ENCODE measurements at places on chromosomes 2 and 18.

- DNase-seq = no peak
Observed at GRCh38 chr18:3624935-3625741, 175.2 kb downstream of the TGIF1 start.

GRCh38 chr18:74447404-74448152 is 9.5 kb downstream of the DIPK1C start:
- DNase-seq = no peak

GRCh38 chr2:20352581-20353216 is 2.1 kb upstream of the PUM2 start:
- DNase-seq = no peak

DNA sequence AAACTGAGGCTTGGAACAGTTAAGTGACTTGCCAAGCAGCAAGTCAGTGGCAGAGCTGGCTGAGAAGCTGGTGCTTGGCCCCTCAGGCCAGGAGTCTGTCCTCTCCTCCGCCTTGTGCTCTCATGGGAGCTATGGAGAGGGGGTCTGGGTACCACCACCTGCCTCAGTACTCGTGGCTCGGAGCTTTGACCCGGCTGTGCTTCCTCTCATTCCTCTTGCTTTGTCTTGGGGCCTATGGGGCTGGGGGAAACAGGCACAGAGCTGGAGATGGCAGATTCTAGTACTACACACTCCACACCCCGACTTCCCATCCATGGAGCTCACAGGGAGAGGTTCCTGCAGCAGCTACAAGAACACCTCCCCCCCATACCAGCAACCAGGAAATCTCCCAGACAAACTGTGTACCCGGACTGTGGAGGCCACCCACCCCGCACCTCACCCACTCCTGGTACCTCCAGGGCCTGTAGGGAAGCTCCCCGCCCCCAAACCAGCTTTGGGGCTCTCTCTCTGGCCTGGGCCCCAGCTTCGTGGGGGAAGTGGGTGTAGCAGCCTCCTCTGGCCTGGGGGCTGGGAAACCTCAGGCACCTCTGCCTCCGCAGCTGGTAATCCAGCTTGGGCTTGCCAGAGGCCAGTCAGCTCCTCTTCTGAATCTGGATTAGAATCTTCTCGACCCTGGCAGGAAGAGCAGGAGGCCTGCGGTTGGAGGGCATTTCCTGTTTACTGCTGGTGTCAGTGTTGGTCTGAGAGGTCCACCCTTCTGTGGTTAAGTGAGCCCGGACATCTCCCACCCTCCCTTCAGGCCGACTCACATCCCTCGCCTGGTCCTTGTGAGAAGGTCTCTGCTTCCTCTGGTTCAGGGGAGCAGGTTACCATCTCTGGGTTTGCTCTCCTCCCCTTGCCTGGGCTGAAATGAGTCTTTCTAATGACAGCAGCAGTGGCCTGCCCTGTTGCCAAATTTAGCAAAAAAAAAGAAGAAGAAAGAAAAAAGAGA is 22.3 kb upstream of the RHOB start:
- DNase-seq = no peak

- no peak for DNase-seq
Observed at GRCh38 chr2:43358410-43359201, 132.2 kb upstream of the ZFP36L2 start.

GRCh38 chr2:65130664-65131175 is 814 bp upstream of the RAB1A start:
- DNase-seq = no peak

DNA sequence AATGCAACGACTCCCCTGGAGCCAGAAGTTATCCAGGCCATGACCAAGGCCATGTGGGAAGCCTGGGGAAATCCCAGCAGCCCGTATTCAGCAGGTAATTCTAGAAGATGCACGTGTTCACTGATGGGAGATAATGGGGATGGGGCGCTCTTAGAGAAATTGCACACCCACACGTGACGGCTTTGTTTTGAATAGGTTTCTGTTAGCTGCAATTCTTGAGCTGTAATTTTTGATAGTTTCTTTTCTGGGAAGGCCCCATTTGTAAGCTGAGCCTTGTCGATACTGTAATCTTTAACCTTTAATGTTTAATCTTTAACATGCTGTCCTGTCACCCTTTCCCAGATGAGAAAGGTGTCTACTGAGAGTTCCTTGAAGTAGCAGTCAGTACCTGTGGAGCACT is 3.6 kb downstream of the SCLY start:
- no peak for DNase-seq

- no peak for DNase-seq
Observed at GRCh38 chr2:181686576-181687185, 6.4 kb upstream of the NEUROD1 start.

GRCh38 chr2:170024721-170025120 is 153.2 kb upstream of the MYO3B start:
- no peak for DNase-seq

GRCh38 chr2:54454548-54455130 is 1.5 kb upstream of the SPTBN1 start:
- DNase-seq = no peak

GRCh38 chr2:150916467-150917396 is 344.9 kb downstream of the RBM43 start:
- no peak for DNase-seq

GRCh38 chr2:39154944-39155343 is 34.1 kb upstream of the SOS1 start:
- DNase-seq = no peak
